ENCODE measurements at places on chromosomes 7 and 10.

DNA sequence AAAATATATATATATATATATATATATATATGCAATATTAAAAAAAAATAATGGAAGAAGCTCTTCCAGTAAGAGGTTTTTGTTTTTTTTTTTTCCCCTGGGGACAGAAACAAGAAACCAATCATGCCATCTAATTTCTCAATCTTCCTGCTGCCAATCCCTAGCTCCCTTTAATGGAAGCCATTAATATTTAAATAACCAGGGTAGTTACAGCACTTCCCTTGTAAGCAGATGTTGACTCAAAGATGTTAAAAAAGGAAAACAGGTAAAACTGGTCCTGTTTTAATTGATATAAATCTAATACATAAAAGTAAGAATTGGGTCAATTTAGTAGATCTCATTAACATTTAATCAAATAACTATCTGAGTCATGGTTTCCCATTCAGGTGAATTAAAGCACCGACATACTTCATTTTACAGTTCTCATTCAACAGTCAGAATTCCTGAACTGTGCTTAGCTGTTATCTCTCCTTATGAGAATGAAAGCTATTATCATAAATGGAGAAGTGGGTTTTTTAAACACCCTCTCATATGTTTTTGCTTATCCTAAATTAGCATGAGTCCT, 22.6 kb downstream of the CPVL start:
- no peak for DNase-seq

DNA sequence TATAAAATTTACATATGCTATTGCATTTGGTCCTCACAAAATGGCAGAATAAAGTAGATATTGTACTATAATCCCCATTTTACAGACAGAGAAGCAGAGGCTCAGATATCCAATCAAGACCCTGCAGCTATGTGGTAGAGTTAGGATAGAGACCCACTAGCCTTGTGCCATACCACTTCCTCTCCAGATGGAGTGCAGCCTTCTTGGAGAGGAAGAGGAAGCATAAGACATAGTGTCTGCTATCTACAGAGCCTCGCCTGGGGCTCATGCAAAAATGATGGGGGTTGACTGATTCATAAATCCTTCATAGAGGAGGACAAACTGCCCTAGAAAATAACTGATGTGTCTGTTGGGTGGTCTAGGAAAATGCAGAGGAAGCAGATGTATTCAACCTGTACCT, 447.3 kb downstream of the KCNMA1 start:
- DNase-seq: no peak

GRCh38 chr7:130272381-130273080, 5.9 kb downstream of the CPA2 start:
- no peak for DNase-seq

DNA sequence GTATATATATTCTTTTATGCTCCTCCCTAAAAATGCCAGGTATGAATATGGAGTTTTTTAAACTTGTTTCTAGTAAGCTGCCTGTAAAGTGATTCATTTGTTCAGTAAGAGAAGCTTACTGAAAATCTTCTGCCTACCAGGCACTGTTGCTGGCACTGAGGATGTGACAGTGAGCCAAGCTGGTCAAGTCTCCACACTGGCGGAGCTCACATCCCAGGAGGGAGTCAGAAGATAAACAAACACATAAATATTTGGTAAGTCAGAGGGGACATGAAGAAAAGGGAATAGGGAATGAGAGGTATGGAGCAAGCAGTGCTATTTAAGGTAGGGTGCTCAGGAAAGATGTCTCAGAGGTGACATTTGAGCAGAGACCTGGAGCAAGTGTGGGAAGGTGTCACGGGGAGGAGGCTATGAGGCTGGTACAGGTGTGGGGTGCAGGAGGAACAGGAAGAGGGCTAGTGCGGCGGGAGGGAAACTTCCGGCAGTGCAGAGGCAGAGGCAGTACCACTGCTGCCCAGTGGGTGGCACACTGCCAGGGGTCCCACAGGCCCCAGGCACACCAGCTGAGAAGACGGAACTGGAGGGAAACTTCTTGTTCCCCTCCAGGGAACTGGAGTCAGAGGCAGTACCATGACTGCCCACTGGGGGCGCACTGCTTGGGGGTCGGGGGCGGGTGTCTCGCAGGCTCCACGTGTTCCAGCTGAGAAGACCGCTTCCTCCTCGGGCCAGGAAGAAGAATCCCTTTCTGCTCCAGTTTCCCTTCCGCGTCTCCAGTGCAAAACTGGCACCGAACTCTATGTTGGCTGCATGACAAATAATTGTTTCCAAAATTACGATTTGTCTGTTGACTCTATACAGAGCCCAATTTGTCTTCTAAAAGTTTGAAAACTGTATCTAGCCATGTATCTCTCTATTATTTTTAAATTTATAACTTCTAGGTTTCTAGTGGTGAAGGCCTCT, 161.0 kb downstream of the TEX36 start:
- no peak for DNase-seq

GRCh38 chr7:1268076-1268815, 35.6 kb downstream of the UNCX start:
- no peak for DNase-seq
